ENCODE measurements at places on chromosomes 1 and 21.
A peak's percentile ranks its signal among the peaks of the same experiment; 100 is the strongest.

DNA sequence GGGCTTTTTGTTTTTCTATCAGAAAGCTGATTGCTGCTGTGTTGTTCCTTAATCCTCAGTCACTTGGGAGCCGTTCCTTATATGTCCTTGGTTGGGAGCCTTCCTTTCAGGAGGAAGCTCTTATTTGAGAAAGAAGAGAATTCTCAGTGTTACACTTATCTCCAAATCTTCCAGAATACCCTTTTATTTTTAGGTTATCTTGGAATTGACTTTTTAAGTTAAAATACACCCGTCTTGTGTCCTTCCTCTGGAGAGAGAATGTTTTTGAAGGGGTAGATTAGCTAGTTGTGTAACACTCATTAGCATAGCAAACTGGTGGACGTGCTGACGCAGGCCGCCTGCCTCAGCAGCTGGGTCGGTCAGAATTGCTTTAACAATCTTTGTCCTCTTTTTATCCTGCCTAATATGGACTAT lies 42.1 kb downstream of the LRRC8B start:
- DNase-seq = no peak

GRCh38 chr1:223771814-223772770 lies 59.8 kb downstream of the CAPN2 start:
- DNase-seq = peak; percentile 55

- no peak for DNase-seq
These were observed 38.8 kb downstream of the XCL2 start for GRCh38 chr1:168505006-168505405.

DNA sequence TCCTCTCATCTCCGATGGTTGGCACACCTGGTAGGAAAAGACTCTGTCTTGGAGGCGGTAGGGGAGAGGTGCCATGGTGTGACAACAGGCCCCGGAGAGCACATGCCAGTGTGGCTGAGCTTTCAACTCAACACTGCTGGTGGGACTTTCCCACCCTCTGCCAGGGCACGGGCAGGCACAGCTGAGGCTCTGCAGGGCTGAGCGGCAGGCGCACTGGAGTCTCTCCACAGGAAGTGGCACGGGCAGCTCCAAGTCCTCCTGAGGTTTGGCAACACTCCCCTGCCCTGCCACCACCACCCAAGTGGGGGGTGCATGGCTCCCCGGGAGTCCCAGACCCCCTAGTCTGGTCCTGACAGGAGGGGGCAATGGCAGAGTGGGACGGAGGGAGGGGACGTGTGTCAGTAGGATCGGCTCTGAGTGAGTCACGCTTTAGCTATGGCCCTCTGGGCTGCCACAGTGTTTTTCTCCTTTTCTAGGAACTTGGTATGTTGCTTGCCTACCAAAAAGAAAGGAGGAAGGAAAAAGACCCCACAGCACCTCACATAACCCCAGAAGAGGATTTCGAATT lies 27.3 kb upstream of the EVA1B start:
- no peak for DNase-seq

DNA sequence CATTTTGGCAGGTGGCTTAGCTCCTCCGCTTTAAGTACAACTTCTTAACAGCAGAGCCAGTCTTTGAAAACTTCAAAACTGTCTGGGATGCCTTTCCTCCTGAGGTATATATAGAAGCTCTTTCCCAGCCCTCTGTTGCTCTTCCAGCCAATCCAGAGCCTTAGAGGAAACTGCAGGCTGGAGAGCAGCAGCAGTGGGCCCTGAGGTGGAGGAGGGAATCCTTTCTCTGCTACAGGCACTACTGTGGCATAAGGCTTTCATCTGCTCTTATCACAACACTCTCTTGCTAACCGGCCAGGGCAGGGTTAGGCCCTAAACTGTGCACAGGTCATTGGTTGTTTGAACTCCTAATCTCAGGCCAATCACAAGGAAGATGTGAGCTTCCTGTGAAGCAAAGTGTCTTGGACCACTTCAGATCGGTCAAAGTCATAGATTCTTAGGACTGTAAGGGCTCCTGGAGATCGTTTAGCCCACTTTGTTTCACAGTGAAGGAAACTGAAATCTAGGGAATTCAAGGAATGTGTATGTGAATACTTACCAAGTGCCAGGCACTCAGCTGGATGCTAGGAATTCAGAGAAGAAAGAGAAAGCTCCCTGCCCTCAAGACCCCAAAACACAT lies at the start of gene RGS5:
RGS5 (minus strand) TSS at position 84 of the 619 bp plus-strand sequence; CDS start at position 3, 81 bp downstream.
- no peak for DNase-seq

- no peak for DNase-seq
These were observed 1328.6 kb downstream of the MRPL39 start for GRCh38 chr21:24278711-24279110.
